ENCODE measurements at places on chromosomes 7 and 10.

- DNase-seq = no peak
Observed at GRCh38 chr7:111763221-111763801, 201.0 kb upstream of the IMMP2L start.

DNA sequence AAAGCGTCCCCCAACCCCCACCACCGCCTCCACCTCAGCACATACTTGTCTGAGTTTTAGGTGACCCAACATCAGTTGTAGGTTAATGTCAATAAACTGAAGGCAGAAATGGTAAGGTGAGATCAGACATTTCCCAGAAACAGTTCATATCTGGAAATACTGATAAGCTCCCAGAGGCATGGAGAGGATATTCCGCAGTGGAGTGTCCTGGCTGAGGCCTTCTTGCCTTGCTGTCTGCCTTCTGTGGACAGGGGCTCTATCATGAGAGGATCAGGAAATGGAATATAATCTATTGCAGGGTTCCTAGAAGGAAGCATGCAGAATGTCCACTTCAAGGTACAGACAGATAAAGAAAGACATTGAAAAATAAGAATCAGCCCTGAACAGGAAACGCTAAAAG is 473.3 kb upstream of the MKI67 start:
- no peak for DNase-seq

GRCh38 chr7:92412745-92413144 is 34.5 kb upstream of the GATAD1 start:
- DNase-seq = no peak

GRCh38 chr7:111607621-111608020 is 45.3 kb upstream of the IMMP2L start:
- no peak for DNase-seq

GRCh38 chr10:80589726-80590373 is 52.1 kb downstream of the SH2D4B start:
- no peak for DNase-seq

DNA sequence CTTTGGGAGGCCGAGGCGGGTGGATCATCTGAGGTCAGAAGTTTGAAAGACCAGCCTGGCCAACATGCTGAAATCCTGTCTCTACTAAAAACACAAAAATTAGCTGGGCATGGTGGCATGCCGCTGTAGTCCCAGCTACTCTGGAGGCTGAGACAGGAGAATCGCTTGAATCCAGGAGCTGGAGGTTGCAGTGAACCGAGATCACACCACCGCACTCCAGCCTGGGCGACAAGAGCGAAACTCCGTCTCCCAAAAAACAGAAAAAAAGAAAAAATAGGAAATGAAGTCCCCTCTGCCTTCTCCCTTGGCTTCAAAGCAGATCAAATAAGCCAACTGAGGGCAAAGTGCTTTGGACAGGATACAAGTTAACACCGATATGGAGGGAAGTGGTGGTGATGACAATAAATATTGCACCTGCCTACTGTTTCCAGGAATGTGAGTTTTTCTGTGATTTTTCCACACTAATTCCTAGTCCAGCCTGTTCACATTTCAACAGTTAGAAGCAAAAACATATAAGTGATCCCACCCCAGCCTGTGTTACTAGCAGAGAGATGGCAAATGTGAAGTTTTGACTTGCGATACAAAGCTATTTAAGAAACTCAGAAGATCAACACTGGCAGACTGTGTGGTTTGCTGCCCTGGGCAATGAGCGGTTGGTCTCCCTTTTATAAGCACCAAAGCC is 291.2 kb upstream of the AOAH start:
- no peak for DNase-seq

GRCh38 chr7:4837803-4838625 is 23.8 kb downstream of the PAPOLB start:
- no peak for DNase-seq

GRCh38 chr10:94052866-94053791 is 59.4 kb downstream of the PLCE1 start:
- no peak for DNase-seq

DNA sequence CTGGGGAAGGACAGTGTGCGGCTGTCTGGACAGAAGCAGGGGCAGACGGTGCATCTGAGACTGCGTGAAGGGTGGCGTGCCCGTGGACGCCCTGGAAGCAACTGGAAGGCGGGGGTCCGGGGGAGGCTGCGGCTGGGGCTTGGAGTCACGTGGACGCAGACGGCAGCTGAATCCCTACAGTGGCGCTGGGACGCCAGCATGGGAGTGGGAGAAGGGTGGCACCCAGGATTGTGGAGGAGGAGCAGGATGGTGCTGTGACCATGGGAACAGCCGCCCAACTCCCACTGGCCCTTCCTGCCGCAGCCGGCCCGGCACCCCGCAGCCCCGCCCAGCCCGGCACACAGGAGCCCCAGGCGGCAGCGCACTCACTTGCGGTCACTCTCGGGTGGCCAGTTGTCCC is 9.7 kb downstream of the INTS1 start:
- DNase-seq = no peak
